H54 (cell line): ENCODE measurements at places on chromosomes 3 and 15.

- DNase-seq = no peak
These were observed 23.1 kb downstream of the SLC30A4 start for GRCh38 chr15:45499426-45499825.

DNA sequence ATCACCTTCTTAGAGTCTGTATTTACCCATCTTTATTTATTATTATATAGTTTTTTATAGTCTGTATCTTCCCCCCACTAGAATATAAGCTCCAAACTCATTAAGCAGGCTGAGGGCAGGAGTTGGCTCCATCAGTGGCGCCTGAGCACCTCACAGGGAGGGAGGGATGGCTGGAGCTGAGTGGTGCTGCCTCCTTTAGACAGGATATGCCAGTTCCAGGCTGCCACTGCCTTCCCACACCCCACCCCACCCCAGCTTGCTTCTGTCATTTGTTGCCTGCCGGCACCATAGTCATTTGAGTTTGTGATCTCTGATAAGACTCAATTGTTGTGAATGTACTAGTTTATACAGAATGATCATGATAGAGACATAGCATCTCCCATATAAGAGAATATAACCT is 85.5 kb downstream of the KLHL25 start:
- no peak for DNase-seq

GRCh38 chr3:175664911-175665310 is 805.8 kb downstream of the NAALADL2 start:
- no peak for DNase-seq

GRCh38 chr3:37814547-37814946 is 47.1 kb upstream of the CTDSPL start:
- no peak for DNase-seq

GRCh38 chr15:49964551-49964950 is 154.5 kb downstream of the ATP8B4 start:
- no peak for DNase-seq

- no peak for DNase-seq
These were observed 365 bp downstream of the ZBED2 start for GRCh38 chr3:111594781-111595180.

- no peak for DNase-seq
These were observed 628 bp downstream of the PRRT3 start for GRCh38 chr3:9951598-9951961.

DNA sequence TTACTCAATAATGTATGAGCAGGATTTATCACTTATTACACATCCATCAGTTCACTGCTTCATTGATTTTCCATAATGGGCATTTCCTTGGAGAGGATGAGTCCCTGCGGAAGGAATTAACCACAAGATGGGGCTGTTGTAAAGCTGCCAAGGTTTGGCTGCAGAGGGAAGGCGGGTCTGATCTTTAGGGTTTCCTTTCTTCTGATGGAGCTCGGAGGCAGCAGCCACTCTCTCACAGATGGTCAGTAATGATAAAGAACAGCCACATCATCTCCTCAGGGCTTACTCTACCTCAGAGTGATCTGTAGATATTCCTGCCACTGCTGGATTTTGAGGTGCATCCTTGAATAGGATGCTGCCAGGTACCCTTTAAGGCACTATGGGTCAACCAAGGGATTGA is 115.2 kb downstream of the USP13 start:
- peak; percentile 64 for DNase-seq

- no peak for DNase-seq
These were observed 22.3 kb upstream of the GP9 start for GRCh38 chr3:129038121-129038855.

DNA sequence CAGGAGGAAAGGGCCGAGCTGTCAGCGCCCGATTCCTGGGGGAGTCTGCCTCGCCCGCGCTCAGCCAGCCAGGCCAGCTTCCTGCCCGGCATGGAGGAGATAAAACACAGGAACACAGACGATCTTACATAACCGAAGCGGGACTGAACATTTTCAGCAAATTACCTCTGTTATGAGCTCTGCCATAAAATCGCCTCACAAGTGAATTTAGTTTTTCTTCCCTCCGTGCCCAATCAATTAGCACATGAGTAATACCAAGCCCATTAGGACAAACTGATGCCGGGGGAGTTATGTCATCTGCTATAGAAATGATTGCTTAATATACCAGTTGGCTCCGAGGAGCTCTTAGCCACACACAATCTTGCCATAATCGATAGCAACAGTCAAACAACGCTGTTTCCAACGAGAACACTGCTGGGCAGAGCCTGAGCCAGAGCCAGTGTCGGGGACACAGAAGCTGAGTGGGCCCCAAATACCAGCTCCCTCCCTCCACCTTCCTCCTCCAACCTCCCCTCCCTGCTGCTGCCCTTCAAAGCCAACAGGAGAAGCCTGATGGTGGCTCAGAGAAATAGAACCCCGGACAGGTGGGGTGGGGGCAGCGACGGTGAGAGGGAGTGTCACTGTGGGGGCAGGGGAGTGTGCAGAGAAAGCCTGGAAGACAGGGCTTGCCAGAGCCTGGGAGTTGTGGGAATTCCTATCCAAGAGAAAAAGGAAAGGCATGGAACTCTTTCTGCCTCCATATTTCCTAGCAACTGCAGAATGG is 279.4 kb upstream of the TLE3 start:
- no peak for DNase-seq

GRCh38 chr3:4943549-4943948 is 35.7 kb upstream of the BHLHE40 start:
- no peak for DNase-seq

GRCh38 chr15:69391046-69391757 is 22.9 kb upstream of the KIF23 start:
- DNase-seq = no peak

DNA sequence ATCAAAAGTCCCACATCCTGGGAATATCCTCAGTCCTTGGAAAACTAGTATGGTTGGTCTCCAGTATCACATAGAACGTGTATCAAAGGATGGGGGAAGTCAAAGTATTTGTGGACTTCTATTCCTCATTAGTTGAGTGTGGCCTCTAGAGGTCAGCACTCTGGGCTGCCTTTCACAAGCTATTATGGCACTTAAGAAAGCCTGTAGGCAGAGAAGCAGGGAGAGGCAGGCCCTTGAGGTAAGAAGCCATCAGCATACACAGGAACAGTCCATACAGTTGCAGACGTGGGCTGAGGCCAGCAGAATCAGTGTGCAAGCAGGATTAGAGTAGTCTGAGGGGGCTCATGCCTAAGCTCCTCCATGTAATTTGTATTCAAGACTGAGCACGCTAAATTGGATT is 341.7 kb downstream of the CLSTN2 start:
- DNase-seq = no peak

GRCh38 chr15:90231028-90232017 is 2.4 kb downstream of the CIB1 start:
- DNase-seq = no peak

- no peak for DNase-seq
These were observed 16.1 kb upstream of the LYSMD4 start for GRCh38 chr15:99749386-99749785.

GRCh38 chr3:50630877-50631276 is 13.9 kb downstream of the MAPKAPK3 start:
- no peak for DNase-seq

DNA sequence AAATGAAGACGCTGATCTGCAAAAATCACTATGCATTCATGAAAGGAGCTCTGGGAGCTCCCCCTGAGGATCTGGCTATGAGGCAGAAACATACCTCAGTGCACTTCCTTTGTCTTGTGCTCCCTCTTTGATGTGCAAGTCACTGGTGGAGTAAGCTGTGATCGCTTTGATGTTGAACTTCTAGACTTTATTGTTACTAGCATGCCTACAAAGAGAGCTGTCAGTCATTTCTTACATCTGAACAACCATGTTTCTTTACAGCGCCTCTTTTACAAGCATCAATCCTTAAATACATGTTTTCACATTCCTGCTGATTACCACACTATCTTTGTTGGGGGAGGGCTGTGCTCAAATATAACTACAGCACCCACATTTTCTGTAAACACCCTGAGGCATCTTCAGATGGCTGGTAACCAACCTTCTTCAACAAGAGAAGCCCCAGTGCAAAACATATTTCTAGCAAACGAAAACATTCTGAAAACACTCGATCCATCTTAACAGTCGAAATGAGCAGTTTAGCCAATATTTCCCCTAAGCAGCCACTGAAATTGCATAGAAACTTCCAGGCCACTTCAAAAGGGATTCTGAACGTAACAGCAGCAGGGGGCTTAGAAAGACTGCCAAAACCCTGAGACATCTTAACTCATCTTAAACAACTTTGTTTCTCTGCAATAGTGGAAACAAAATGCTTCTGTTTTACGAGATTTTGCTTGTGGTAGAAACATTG is 101.9 kb upstream of the ICE2 start:
- DNase-seq = no peak

- no peak for DNase-seq
These were observed 356.1 kb downstream of the OTOL1 start for GRCh38 chr3:161852744-161853143.

DNA sequence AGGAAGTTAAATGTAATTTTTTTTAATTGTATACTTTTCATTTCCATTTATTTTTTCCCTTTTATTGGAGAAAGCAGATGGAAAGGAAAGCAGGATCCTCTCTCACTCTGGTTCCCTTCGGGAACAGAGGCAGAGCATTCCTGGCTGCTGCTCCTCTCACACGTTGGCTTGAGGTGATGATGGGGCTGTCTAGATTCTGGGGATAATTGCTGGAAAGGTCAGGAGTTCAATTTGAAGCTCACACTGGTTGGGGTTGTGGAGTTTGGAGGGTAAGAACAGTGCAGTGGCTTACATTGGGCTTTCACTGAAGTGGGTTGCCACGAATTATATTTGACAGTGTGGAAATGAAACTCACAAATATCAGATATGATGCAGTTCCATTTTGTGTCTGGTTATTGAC is 57.6 kb downstream of the RARB start:
- DNase-seq = no peak

DNA sequence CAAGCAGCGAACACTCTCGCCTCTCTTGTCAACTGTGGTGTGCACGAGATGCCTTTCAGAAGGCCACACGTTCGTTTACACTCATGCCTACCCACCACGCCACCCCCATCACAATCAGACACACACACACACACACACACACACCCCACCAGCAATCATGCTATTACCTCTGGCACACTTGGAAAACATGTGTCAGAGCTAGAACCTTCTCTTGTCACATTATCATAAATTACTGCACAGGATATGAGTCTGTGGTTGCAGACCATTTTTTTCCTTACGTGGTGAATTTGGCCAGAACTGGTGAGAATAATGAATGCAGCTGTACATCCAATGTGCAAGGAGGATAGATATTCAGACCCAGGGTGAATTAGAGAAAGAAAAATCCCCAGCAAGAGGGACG is 52.4 kb downstream of the TRIM69 start:
- no peak for DNase-seq

DNA sequence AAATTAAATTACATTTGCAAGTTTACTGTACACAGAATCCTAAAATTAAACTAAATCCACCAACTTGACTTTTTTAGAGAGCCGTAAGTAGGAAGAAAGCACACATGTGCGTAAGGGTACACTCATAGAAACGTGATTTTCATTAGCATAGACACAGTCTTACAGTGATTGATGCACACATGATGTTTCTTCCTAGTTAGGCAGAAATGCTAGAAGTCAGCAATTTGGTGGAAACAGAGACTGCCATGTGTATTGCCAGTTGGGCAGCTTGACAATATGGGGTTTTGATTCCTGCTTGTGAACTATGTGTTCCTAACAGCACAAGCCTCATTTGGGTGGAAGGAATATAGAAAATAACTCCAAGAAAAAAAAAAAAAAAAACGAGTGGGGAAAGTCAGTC is 878.5 kb downstream of the ROBO1 start:
- DNase-seq = no peak

GRCh38 chr3:42600958-42601675 is 631 bp downstream of the NKTR start:
- DNase-seq = peak; percentile 46
